ENCODE measurements at places on chromosomes 4 and X. TPM values are rescaled to one million over a fixed set of nuclear protein-coding genes. Genes with fewer than 3 reads are reported as not detected.

DNA sequence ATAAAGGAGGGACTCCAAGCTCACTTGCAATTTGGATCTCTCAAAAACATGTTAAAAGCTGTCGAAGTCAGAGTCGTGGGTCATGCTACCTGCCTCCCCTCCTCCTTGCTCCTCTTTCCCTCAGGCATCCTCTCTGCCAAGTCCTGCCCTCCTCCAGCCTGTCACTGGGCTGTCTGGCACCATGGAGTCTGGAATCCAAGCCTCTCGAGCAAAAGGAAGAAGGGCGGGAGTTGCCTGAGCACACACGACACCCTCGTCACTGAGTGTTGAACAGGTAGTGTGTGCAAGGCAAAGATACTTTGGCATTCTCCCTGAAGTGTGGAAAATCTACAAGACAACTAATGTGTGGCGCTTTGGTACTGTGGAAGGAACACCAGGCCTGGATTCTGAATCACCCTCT, 62.2 kb downstream of the HAUS3 start:
- no peaks in the 10 kb centered on the region for H3K36me3 ChIP-seq
- no peaks in the 10 kb centered on the region for H3K4me1 ChIP-seq
- H3K27me3 ChIP-seq = no peaks in the 10 kb centered on the region
- H3K27ac ChIP-seq = no peak overlapping the region
- no peak overlapping the region for H3K4me3 ChIP-seq

The IQCM gene
- total RNA-seq = not detected

The AGTR2 gene
- total RNA-seq = not detected

DNA sequence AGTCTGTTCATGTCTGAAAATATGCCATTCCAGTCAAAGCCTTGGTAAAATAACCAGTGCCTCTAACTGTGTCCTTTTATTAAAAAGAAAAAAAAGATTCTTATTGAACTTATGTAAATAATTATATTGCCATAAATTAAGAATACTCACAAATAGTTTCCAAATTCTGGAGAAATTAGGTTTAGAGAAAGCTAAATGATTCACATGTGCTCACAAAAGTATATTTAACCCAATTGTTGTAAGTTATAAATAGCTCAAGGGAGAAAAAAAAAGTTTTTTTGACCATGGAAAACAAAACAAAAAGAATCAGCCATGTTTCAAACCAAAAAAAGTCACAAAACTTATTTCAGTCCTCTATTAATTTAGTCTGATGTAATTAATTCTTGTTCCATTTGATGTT, 25.3 kb upstream of the HERC6 start:
- no peaks in the 10 kb centered on the region for H3K4me1 ChIP-seq
- H3K4me3 ChIP-seq = no peak overlapping the region

The TENM3 gene
- 5.7 TPM for total RNA-seq

DNA sequence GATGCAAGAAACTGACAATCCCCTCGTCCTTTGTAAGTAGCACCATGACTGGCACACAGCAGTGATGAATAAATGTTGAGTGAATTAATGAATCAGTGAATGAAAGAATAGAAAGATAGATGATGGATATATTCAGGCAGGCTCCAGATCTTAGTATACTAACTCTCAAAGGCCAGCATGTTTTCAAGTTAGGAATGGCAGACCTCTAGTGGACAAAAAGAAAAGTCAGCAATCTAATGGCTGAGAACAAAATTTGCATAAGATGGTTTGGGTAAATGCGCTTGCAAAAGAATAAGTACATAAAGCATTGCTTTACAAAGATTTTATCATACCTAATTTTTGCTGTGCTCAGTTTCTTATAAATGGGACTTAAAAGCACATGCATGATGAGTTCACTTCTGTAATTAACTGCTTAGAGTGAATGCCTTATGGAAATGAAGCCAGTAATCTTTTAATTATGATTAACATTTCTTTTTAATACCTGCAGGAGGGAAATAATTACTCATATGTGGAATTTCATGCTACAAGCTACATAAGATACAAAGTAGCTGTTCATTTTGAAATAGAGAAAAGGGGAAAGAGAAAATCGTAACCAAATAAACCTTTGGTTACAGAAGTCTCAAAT, 126.9 kb upstream of the GPRIN3 start:
- H3K36me3 ChIP-seq = no peaks in the 10 kb centered on the region
- no peak for DNase-seq
- no peak overlapping the region for H3K27ac ChIP-seq
- H3K4me3 ChIP-seq = no peak overlapping the region
- no peaks in the 10 kb centered on the region for H3K4me1 ChIP-seq
- H3K27me3 ChIP-seq = no peaks in the 10 kb centered on the region

DNA sequence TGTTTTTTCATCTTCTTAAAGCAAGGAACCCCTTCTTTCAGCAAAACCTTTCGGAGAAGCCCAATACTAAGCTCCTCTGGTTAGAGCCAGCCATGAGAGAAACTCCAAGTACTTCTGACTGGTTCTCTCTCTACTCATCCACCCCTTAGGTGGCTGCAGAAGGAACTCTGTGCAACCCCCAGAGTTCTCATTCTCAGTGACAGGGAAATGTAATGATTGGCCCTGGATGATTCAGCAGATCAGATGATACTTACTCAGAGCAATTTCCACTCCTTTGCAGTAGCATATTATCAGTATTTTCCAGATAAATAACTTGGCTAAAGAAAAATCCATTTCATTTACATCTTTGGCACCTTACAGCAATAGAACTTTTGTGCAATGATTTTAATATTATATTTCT, 3.2 kb downstream of the SPP1 start:
- no peaks in the 10 kb centered on the region for H3K36me3 ChIP-seq
- no peak overlapping the region for H3K27ac ChIP-seq
- DNase-seq = no peak
- peaks cover 2% of the 10 kb centered on the region for H3K27me3 ChIP-seq
- H3K4me1 ChIP-seq = no peaks in the 10 kb centered on the region
- H3K4me3 ChIP-seq = no peak overlapping the region

DNA sequence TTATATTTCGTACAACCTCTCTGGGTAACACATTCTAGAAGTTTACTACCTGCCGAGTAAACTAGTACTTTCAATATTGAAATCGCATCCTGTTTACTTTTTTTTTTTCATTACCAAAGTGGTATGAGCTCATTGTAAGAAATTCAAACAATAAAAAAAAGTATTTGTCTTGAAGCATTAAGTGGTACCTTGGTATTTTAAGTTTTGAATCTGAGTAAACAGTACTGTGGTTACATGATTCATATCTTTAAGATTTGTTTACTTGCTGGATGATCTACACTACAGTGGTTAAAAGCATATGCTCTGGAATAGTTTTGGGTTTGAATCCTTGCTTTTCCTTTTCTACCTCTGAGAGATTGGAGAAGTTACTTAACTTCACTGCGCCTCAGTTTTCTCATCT, 3.8 kb upstream of the MMGT1 start:
- no peaks in the 10 kb centered on the region for H3K4me1 ChIP-seq
- H3K36me3 ChIP-seq = no peaks in the 10 kb centered on the region
- DNase-seq = no peak
- no peak overlapping the region for H3K27ac ChIP-seq

GRCh38 chr4:184957446-184958115, 60.7 kb upstream of the HELT start:
- no peaks in the 10 kb centered on the region for H3K27me3 ChIP-seq
- H3K4me1 ChIP-seq = no peaks in the 10 kb centered on the region
- no peak overlapping the region for H3K4me3 ChIP-seq
- H3K27ac ChIP-seq = no peak overlapping the region
- H3K36me3 ChIP-seq = no peaks in the 10 kb centered on the region

The IDS gene
- total RNA-seq = 70.7 TPM

The PAGE1 gene
- total RNA-seq = not detected

GRCh38 chrX:39883666-39884065, 214.1 kb downstream of the BCOR start:
- no peak for DNase-seq
- no peaks in the 10 kb centered on the region for H3K27me3 ChIP-seq
- no peaks in the 10 kb centered on the region for H3K4me1 ChIP-seq

DNA sequence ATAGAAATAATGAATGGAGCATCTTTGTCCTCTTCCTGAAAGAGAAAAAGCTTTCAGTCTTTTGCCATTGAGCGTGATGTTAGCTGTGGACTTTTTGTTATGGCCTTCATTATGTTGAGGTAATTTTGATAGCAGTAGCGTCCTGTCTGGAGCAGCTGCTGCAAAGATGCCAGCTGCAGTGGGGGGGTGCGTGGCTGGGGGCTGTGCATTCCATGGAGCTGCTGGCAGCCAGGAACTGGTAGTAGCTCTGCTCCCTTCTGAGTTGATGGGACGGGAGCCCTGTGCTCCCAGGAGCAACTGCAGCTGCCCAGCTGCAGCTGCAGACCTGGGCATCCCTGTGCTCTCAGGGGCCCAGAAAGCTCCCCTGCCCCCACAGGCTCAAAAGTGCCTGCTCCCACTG, 50.4 kb downstream of the CCDC160 start:
- no peak overlapping the region for H3K4me3 ChIP-seq
- no peak overlapping the region for H3K27ac ChIP-seq

- H3K4me1 ChIP-seq = no peaks in the 10 kb centered on the region
- DNase-seq = no peak
- no peak overlapping the region for H3K27ac ChIP-seq
- H3K36me3 ChIP-seq = no peaks in the 10 kb centered on the region
Measured at GRCh38 chr4:107870916-107871786, 46.4 kb downstream of the SGMS2 start.

- no peaks in the 10 kb centered on the region for H3K27me3 ChIP-seq
- DNase-seq = no peak
- peaks cover 5% of the 10 kb centered on the region for H3K4me1 ChIP-seq
- no peaks in the 10 kb centered on the region for H3K36me3 ChIP-seq
- no peak overlapping the region for H3K27ac ChIP-seq
Measured at GRCh38 chr4:189765301-189765700, 175.4 kb upstream of the FRG1 start.

- no peak overlapping the region for H3K4me3 ChIP-seq
- no peak for DNase-seq
- no peaks in the 10 kb centered on the region for H3K27me3 ChIP-seq
Measured at GRCh38 chrX:154142950-154143745, 895 bp upstream of the OPN1LW start.

GRCh38 chr4:160848901-160849760, 1314.7 kb downstream of the FSTL5 start:
- no peaks in the 10 kb centered on the region for H3K4me1 ChIP-seq
- DNase-seq = no peak
- no peaks in the 10 kb centered on the region for H3K27me3 ChIP-seq
- H3K36me3 ChIP-seq = no peaks in the 10 kb centered on the region
- H3K27ac ChIP-seq = no peak overlapping the region
- H3K4me3 ChIP-seq = no peak overlapping the region

The EREG gene
- total RNA-seq = 0.10 TPM

- no peak for DNase-seq
- no peaks in the 10 kb centered on the region for H3K4me1 ChIP-seq
- H3K27ac ChIP-seq = no peak overlapping the region
- H3K36me3 ChIP-seq = no peaks in the 10 kb centered on the region
Measured at GRCh38 chr4:114078636-114079035, 99.2 kb upstream of the ARSJ start.

DNA sequence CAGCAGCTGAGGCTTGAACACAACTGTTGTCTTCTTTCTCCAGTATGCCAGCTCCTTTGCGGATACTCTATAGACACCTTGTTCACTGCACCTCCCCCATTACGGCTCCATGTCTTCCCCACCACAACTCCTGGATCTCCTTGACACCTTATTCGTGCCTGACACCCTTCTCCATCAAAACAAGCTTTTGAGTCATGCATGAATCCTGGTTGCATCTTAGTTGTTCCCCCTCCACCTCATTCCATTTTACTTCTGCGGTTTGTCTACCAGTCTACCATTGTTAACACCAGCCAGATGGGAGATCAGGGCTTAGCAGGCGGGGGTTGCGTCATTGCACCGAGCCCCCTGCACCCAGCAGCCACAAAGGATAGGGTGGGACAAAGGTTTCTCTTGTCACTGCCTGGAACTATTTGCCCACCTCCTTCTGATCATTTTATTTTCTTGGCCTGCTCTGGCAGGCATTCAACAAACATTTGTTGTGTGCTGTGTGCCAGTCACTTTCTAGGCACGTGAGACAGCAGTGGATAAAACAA, 2.0 kb upstream of the CDK16 start:
- H3K4me1 ChIP-seq = peaks cover 14% of the 10 kb centered on the region
- no peaks in the 10 kb centered on the region for H3K27me3 ChIP-seq
- no peak overlapping the region for H3K27ac ChIP-seq
- no peak for DNase-seq
- H3K4me3 ChIP-seq = no peak overlapping the region

DNA sequence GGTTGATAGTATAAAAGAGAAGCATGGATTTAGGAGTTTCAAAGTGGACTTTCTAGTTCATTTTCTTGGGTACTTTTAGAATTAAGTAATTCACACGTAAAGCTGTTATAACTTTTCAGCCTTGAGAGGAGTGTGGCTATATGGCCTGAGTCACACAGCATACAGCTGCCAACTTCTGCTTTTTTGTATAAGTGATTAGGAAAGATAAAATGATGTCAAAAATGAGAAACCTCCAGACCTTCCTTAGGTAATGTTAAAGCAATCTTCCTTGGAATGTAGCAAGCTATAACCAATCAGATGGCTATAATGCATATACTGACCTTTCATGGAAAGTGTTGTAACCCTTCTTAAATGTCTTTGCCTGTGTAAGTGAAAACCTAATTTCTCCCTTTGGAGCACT, 39.2 kb downstream of the RAB40AL start:
- no peaks in the 10 kb centered on the region for H3K27me3 ChIP-seq
- H3K4me3 ChIP-seq = no peak overlapping the region
- DNase-seq = no peak
- H3K27ac ChIP-seq = no peak overlapping the region
- no peaks in the 10 kb centered on the region for H3K4me1 ChIP-seq
- no peaks in the 10 kb centered on the region for H3K36me3 ChIP-seq

DNA sequence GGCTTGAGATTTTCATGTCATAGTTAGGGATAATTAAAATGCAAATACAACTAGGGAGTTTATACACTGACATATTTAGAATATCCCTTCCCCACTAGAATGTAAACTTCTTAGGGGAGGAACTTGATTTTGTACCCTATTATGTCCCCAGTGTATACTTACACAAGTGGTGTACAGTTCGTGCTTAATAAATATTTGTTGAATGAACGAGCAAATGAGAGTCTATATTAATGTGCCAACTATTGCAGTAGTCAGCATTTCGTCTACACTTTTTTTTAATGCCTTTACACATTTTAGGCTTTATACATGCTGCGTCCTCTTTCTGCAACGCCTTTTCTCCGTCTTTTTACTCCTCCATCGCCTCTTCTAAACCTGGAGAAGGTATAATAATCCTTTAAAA, 8.4 kb upstream of the MOB1B start:
- H3K36me3 ChIP-seq = no peaks in the 10 kb centered on the region
- H3K27me3 ChIP-seq = no peaks in the 10 kb centered on the region
- no peak overlapping the region for H3K4me3 ChIP-seq
- H3K27ac ChIP-seq = no peak overlapping the region
- H3K4me1 ChIP-seq = peaks cover 8% of the 10 kb centered on the region
- DNase-seq = no peak

DNA sequence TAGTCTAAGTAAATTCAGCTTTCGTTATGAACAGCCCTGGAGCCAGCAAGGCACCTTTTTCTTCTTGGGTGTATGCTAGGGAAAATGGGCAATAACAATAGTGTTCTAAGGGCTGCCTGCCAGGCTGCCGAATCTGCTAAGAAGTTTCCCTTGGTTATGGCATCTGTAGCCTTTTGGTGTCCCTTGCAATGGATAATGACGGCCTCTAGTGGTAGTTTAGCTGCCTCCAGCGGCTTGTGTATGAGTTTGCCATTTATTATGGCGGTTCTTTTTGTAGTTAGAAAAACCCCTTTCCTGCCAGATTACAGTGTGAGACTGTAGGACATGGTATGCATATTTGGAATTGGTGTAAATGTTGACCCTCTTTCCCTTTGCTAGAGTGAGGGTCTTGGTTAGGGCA, 78.9 kb upstream of the SPIN4 start:
- no peaks in the 10 kb centered on the region for H3K36me3 ChIP-seq
- no peak overlapping the region for H3K4me3 ChIP-seq
- DNase-seq = no peak
- no peak overlapping the region for H3K27ac ChIP-seq
- no peaks in the 10 kb centered on the region for H3K27me3 ChIP-seq

The SORBS2 gene
- total RNA-seq = 39.5 TPM

Data from ovary (tissue), 10 donors.